NCI-H460 (cell line): ENCODE measurements at places on chromosomes 7 and 10. TPM values are rescaled to one million over a fixed set of nuclear protein-coding genes. Genes with fewer than 3 reads are reported as not detected.

GHITM gene
- total RNA-seq = 692 and 730 TPM in 2 replicates

TEX47 gene
- total RNA-seq = not detected in 2 replicates

LIPN gene
- not detected in 2 replicates for total RNA-seq

GRCh38 chr10:95572131-95572820, 11.1 kb upstream of the SORBS1 start:
- DNase-seq = no peak

DNA sequence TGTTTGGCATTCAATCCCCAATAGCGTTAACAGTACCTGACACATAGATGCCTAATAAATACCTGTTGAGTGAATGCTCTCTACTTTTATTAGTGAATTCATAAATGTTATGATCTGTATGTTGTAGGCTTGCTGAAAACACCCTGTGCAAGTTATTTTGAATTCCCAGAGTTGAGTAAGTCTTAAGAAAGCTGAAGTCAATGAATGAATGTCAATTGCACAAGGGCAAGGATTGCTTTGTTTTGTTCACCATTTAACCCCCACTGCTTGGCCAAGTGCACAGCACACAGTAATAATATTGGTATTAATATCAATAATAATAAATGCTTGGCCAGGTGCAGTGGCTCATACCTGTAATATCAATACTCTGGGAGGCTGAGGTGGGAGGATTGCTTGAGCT, 10.2 kb downstream of the CPA1 start:
- DNase-seq = no peak

- DNase-seq = peak; percentile 13
Observed at GRCh38 chr7:23544913-23545354, 13.2 kb upstream of the TRA2A start.

- no peak for DNase-seq
Observed at GRCh38 chr7:85016286-85016685, 170.6 kb downstream of the SEMA3D start.

GRCh38 chr10:21213381-21213780, 312.1 kb downstream of the SKIDA1 start:
- no peak for DNase-seq

DNA sequence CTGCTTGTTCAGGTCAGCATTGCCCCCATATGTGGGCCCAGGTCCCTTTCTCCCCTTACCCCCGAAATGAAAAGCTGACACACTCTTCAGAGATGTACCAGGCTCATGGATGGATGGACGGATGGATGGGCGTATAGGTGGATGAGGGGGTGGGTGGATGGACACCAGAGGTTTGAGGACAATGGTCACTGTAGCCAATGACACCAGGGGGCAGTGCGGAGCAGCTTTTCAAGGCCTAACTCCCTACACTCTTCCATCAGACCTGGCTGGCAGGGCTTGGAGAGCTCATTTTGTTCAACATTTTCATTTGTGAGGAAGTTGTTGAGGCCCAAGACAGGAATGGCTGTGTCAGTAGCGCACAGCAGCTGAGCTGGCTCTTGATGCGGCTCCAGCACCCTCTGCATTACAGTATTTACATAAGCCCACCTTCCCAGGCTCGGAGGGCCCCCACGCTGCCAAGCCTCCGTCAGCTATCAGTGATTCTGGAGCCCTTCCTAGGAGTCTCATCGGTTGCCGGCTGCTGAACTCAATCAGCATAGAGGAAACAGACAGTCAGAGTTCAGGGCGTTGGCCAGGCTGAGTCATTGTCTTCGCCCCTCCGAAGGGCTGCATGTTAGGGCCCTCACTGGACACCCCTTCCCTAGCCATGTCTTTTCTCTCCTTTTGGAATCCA, 11.6 kb upstream of the FFAR4 start:
- peak; percentile 66 for DNase-seq
